ENCODE measurements at places on chromosomes 6 and 20. TPM values are rescaled to one million over a fixed set of nuclear protein-coding genes. Genes with fewer than 3 reads are reported as not detected.

GRCh38 chr6:45163952-45164766, 164.0 kb upstream of the RUNX2 start:
- no peak for DNase-seq

GRCh38 chr20:54166987-54167662, 6.7 kb downstream of the CYP24A1 start:
- DNase-seq, result no peak

- no peak for DNase-seq
Observed at GRCh38 chr6:79469376-79470246, 67.6 kb downstream of the LCA5 start.

- DNase-seq, result peak; percentile 69
Observed at GRCh38 chr6:47187893-47188587, 121.7 kb downstream of the TNFRSF21 start.

GRCh38 chr6:7919871-7920270, 9.3 kb upstream of the TXNDC5 start:
- DNase-seq, result no peak

DNA sequence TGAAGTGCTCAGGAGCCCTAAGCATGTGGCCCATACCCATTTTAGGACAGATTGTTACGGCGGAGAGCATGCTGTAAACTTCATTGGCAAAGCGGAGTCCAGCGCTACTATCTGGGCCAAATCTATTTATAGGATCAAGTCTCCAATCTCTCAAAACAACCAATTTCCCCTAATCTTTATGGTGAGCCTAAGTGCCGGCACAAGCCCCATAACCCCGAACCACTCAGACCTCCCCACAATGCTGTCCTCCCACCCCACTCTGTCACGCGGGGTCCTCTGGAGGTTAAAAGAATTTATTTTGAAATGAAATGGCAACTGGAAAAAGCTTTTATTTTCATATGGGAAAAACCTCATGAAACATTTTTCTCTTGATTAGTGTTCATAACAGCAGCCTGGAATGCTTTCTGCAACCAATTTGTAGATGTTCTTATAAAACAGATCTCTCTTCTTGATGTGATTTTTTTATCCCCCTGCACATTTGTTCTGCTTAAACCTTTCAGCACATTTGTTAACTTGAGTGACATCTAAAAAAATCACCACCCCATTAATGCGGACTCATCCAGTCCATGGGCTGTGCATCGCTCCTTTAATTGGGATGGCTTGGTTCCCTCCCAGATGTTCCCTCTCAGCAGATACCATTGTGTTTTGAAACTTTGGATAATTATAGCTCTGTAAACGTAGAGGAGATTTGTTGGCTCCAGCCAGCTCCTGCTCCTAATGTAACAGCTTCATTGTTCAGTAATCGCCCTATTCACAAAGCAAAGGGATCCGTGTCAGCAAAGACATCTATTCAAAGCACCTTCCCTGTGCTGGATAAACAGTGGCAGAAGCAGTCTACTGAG, 323.6 kb downstream of the CD83 start:
- peak; percentile 19 for DNase-seq

- no peak for DNase-seq
Observed at GRCh38 chr6:73062837-73063236, 162.5 kb downstream of the KHDC1L start.

DNA sequence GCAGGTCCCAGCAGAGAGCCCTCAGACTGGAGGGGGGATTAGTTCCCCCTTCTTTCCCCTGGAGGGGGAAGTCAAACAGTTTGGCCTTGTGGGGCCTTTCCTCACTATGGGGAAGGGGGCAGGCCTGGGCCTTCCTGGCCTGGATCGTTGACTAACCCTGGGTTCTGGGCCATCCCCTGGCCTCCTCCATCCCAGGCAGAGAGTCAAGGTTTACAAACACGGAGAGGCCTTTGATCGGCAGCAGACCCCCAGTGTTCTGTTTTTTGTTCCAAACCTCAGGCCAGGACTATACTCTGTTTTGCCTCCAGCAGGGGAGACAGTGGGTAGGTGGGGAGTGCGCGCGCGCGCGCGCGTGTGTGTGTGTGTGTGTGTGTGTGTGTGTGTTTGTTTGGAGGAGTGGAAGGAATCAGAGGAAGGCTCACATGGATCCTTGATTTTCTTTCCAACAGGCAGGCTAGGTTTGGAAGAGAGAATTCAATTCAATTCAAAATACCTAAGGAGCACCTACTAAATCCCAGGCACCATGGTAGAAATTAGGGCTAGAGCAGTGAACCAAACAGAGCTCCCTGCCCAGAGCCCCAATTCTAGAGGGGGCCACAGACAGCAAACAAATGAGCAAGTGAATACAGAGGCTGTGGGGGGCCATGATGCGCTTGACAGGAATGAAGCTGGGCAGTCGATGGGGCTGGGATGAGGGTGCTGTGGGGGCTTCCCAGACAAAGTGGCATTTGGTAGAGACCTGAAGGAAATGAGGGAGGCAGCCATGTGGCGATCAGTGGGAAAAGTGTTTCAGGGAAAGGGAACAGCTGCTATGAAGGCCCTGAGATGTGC, 14.8 kb downstream of the TP53RK start:
- no peak for DNase-seq

Gene GID8
- 33.9 TPM for total RNA-seq

Gene STX16
- total RNA-seq, result 29.4 TPM

Gene SLC2A10
- total RNA-seq, result 15.2 TPM
